ENCODE measurements at places on chromosomes 12 and 14.
A peak's percentile ranks its signal among the peaks of the same experiment; 100 is the strongest.

GRCh38 chr12:118053071-118053985, 7.7 kb downstream of the WSB2 start:
- peak; percentile 56 for DNase-seq

DNA sequence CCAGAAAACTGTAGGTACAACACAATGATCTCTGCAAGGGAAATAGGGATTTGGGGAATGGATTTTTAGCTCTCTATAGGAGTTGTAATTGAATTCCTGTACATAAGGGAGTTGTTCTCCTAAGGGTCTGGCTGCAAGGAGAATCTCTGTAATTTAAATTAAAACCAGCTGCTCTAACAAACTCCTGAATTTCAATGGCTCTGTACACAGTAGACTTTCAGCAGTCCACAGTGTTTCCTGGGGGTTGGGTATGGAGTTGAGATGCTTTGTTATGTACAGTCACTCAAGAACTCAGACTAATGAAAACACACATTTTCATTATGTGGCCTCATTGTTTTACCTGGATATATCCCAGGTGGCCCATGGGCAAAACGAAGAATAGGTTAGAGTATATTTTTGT, 93.2 kb downstream of the NAV3 start:
- DNase-seq, result no peak

DNA sequence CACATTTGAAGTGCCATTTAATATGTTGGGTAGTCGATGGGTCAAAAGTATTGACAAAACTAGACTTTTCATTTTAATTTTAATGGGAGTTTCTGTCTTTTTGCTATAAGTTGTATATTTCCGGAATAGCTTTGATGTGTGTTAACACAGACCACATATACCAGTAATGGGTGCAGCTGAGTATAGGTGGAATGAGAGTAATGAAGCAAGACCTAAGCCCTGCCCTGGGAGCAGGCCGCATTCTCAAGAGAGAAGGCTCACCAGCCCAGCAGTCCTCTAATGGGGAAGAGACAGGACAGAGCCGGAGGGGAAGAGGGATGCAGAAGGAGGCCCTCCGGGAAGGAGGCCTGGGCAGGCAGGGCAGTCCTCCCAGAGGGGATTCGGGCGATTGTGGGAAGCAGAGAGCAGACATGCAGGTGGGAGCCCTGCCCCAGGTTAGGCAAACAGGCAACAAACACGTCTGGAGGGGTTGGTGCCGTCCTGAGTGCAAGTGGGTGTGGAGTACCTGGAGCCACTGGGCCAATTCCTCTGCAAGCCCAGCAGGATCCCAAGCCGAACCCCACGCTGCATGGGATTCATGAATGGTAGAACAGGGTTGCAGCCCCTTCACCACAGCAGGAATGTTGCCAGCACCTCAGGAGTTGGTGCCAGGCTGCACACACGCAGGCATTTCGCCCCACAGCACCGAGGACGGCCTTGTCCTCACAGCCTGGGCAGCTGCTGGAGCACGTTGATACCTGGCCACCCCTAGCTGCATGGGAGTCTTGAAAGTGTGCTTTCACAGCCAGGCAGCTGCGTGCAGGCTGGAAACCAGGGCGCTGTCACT, 7.8 kb downstream of the CKB start:
- no peak for DNase-seq

- DNase-seq, result no peak
Measured at GRCh38 chr12:93664573-93665138, 12.5 kb upstream of the CRADD start.

DNA sequence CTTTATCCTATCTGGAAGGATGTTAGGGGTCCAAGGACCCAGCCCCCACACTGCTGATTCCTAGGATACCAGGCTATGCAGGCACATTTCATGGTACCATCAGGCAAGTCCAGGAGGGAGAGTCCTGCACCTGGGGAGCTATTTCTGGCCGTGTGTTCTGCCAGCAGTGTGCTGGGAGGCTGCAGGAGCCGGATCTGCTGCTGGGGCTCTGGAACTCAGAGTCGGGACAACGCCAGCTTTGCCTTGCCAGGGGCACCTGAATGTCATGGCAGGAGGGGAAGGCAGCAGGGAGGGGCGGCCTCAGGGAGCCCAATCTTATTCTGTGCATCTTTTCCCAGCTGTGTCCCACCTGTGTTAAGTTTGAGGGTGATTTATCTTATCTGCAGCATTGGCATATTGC, 17.8 kb downstream of the SRRM4 start:
- no peak for DNase-seq

DNA sequence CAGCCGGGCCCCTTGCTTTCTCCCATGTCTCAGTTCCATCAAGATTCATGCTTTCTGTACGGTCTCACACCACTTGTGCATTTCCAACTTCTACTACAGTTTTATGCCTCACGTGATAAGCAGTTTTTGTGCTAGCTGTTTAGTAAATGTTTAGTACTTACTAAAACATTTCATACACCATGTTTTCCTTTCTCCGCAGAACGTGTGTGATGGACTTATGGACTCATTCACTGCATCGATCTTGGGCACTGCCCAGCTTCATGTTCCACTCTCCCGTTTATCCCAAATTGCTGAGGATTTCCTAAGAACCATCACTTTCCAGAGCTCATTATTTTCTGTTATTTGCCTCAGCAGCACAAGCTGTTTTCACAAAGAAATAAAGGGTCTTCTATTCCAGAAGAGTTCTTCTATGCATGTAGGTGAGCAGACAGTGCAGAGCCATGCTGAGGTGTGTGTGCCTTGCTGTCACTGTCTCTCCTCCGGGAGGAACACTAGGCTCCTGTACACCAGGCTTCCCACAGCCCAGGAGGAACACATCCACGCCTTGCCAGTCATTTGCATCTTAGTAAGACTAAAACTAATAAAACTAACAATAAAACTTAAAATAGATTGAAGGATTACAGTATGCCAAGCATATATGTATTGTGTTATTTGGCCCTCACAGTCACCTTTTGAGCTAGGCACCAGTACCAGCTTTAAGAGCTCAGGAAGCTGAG, 90.3 kb upstream of the EEA1 start:
- no peak for DNase-seq

DNA sequence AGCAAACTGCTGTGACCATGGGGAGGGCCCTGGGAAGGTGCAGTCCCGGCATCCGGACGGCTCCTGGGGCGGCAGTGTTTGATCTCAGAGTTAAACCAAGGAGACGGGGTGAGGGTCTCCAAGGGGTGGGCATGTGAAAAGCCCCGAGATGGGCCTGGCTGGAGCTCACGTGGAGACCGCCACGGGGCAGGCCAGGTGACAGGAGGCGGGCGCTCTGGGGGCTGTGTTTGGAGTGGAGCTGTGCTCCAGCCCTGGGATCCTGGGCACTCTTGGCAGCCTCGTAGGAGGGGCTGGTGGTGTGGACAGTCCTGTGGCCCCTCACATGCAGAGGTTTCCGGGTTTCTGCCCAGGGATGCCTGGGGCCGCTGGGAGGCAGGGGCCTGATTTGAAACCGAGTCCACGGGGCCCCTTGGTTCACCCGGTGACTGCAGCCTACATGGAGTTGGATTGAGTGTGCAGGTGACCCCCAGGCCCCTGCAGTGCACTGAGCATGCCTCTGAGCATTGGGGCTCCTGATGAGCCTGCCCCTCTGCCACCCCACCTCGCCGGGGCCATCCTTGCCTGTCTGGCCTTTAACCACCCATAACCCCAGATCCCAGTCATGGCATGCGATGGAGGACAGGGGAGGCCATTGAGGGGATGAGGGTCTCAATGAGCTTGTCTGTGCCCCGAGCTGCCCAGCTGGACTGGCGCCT, 8.4 kb downstream of the KIF26A start:
- DNase-seq, result no peak

DNA sequence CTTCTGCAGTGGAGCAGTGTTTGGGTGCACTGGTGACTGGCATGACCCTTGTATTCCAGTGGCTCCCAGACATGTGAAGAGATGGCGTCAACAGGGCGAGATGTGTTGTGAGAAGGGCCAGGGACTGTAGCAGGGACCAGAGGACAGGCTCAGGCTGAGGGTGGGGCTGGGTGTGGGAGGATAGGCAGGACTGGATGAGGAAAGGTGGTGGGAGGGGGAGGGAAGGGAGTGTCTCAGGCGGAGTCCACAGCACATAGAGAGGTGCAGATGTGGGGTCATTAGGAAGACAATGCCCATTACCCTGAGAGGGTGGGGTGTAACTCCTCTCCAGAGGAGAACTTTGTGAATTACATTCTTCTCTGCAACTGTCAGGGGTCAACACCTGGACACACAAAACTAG, 78.5 kb downstream of the DICER1 start:
- DNase-seq, result no peak

- no peak for DNase-seq
Measured at GRCh38 chr14:31029016-31029970, 3.1 kb upstream of the STRN3 start.

DNA sequence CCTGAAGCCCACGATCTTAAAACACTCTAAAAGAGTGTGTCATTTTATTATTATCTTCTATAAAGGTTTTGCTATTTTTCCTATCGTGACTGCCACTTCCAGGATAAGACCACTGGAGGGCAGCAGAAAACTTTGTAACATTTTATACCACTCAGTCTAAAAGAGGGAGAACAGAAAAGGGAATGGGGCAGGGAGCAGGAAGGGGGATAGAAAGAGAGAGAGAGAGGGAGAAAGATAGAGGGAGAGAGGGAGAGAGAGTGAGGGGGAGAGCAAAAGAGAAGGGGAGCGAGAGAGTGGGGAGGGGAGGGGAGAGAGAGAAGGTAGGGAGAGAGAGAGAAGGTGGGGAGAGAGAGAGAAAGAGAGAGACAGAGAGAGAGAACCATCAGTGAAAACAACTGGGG, 2.0 kb upstream of the ART4 start:
- DNase-seq, result peak; percentile 68

GRCh38 chr12:111226680-111227079, 142.2 kb downstream of the PHETA1 start:
- no peak for DNase-seq

DNA sequence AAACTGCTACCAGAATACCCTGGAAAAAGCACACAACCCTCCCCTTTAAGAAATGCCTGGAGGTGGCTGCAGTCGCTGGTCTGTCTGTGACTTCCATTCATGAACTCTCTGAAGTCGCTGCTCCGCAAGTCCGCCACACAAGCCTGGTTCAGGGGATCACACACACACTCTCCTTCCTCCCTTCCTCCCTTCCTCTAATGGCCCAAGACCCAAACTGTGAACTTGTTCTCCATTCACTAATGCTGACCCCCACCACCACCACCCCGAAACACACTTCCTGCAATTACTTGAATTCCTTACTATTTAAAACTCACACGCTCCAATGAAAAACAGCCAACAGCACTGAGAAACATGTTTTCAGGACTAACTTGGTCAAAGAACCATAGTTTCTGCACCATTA, 1.0 kb upstream of the LMO3 start:
- DNase-seq, result no peak

DNA sequence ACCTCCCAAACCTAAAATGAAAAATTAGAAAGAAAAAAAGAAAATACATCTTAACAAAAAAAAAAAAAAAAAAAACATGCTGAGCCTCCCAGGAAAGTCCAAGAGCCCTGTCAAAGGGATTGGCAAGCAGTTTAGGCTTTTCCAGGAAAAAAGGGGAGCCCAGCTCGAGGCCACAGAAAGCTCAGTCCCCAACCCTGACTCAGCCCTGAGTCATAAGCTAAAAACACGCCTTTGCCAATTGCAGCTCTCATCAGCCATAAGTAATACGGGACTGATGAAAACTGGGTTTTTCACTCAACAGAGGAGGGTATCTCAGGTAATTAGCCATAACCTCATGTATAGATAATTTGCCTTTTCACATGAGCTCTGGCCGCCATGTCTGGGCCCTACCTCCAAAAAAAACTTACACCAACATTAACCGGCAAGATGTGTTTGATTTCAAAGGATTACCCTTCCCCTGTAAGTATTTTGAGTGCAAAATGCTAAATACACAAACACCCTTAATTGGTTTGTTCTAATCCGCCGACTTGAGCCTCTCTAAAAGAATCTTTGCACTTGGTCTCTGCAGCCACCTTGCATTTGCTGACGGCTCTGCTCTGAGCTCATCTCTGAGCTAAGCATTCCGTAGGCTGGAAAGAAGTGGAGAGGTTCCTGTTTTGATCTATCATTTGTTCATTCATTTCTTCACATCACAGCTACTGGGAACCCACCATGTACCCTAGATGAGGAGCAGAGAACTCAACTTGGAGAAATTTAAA, 319.2 kb downstream of the BCL11B start:
- DNase-seq, result no peak

- no peak for DNase-seq
Measured at GRCh38 chr14:31712244-31713127, 151.3 kb downstream of the NUBPL start.

- no peak for DNase-seq
Measured at GRCh38 chr14:39576258-39576657, 144.0 kb upstream of the FBXO33 start.

DNA sequence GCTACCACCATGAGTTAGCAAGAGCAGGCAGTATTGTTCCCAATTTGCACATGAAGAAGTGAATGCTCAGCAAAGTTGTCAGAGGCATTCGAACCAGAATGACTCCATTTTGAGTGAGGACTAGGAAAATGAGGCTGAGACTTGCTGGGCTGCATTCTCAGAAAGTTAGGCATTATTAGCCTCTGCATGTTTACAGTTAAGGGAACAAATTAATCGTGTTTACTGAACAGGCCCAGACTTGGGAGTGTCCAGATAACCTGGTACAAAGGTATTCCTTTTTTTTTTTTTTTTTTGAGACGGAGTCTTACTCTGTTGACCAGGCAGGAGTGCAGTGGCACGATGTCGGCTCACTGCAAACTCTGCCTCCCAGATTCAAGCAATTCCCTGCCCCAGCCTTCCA, 22.5 kb upstream of the VWF start:
- DNase-seq, result no peak

GRCh38 chr12:88546226-88546625, 34.0 kb downstream of the KITLG start:
- DNase-seq, result no peak

GRCh38 chr14:98949051-98949450, 322.9 kb downstream of the BCL11B start:
- DNase-seq, result no peak

GRCh38 chr14:105709281-105710118, 183.1 kb downstream of the TMEM121 start:
- no peak for DNase-seq

DNA sequence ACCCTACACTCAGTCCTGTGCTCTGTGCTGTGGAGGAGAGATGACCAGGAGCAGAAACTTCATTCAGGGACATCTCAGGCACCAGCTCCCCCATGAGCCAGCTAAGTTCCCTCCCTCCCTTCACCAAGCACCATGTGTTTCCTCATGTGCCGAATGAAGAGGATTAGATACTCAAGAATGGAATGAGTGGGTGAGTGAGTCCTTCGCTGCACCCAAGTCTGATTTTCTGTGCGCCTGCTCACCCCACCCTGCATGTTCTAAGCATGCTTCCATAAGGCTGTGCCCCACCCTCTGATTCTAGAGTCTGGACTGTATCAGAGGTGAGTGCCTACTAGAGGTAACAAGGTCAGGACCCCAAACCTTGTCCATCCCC, 12.1 kb downstream of the SERPINA5 start:
- no peak for DNase-seq

- DNase-seq, result no peak
Measured at GRCh38 chr12:59282999-59283398, 312.8 kb upstream of the SLC16A7 start.

- DNase-seq, result no peak
Measured at GRCh38 chr12:108643941-108644810, 10.5 kb upstream of the SELPLG start.

- no peak for DNase-seq
Measured at GRCh38 chr12:85874031-85874461, at the start of gene NTS. Gene NTS (plus strand): TSS chr12:85874295. CDS start chr12:85874404, 109 bp downstream.

- no peak for DNase-seq
Measured at GRCh38 chr12:89552376-89552775, 26.5 kb upstream of the POC1B start.

- DNase-seq, result no peak
Measured at GRCh38 chr14:78345131-78345744, 175.1 kb downstream of the NRXN3 start.

Measured in CD4-positive, alpha-beta T cell treated with Interleukin-12 subunit alpha and Interleukin-12 subunit beta, for 1 hour (primary cell).